ENCODE measurements at places on chromosomes 5 and 9.

- DNase-seq: no peak
Measured at GRCh38 chr5:51396797-51397196, 13.5 kb downstream of the ISL1 start.

GRCh38 chr5:173399851-173400250, 71.6 kb upstream of the STC2 start:
- no peak for DNase-seq

DNA sequence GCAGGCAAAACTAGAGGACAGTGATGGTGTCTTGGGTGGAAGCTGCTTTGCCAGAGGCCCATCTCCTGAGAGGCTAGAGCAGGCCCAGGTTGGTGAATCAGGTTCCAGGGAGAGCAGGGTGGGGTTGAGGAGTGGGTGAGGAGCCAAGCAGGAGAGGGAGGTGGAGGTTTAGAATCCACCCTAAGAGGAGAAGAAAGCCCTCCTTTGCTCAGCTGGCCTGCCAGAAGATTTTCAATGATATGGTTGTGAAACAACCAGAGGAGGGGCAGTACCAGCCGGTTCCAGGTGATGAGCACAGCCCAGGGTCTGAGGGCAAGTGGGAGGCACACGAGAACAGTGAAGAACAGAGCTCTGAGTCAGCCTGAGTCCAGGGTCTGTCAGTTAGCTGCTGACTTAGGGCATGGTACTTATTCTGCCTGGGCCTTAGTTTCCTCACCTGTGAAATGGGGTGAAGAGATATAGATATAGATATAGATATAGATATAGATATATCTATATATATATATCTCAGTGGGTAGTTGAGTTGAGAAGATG, 17.8 kb downstream of the PPARGC1B start:
- DNase-seq: no peak

DNA sequence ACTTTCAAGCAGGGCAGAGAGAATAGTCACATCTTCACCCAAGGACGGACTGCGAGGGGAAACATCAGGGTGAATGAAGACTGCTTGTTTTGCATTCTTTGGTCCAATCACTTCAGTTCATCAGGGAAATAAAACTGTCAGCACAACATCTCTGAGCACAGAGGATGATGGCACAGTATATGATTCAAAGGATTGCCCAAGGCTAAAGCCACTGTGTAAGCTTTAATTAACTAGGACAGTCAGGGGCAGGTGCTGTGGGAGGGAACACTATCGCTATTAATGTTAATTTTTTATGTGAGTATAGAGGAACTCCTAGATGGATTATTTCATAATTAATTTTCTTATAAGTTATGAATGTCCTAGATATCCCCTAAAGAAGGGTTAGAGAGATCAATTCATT, 112.1 kb downstream of the BASP1 start:
- no peak for DNase-seq

- no peak for DNase-seq
Measured at GRCh38 chr9:76191493-76191892, 202.7 kb downstream of the RFK start.

DNA sequence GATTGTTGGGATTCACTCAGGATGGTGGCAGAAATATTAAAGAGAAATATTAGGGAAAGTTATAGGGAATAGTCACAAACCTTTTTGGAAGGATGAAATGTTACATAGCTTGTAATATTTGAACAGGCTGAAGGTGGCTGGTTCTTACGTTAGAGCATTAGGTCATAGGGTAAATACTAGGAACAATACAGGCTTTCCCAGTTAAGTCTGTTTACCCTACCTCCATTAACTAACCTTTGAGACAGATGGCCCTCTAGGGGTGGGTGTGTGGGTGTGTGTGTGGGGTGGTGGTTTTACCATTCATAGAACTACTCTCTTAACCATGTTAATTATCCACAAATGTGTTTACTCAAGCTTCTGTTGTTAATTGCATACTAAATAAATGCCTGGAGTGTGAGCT, 94.3 kb upstream of the STK32A start:
- no peak for DNase-seq

- DNase-seq: no peak
Measured at GRCh38 chr5:124883681-124884080, 137.2 kb upstream of the ZNF608 start.

DNA sequence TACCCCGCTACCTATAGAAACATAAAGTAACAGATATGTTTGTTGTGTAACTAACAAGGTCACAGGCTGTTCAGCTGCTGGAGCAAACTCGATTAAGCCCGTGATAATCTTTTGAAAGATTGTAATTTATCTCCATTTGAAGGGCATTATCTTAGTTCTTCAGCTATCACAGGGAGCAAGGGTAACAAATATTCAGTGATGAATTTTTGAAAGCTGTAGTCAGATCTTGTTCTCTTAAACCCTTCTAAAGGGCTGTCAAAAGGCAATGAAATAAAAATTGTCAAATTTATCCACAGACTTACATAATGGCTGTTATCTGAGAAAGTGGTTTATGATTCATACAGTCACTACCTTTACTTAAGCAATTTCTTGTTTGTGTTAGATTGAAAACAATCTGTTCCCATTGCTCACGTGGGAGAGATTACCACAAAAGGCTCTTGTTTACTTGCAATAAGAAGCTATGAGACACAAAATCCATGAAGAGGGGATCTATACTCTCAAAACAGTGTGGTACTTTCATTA, 78.3 kb upstream of the ZNF608 start:
- DNase-seq: no peak

DNA sequence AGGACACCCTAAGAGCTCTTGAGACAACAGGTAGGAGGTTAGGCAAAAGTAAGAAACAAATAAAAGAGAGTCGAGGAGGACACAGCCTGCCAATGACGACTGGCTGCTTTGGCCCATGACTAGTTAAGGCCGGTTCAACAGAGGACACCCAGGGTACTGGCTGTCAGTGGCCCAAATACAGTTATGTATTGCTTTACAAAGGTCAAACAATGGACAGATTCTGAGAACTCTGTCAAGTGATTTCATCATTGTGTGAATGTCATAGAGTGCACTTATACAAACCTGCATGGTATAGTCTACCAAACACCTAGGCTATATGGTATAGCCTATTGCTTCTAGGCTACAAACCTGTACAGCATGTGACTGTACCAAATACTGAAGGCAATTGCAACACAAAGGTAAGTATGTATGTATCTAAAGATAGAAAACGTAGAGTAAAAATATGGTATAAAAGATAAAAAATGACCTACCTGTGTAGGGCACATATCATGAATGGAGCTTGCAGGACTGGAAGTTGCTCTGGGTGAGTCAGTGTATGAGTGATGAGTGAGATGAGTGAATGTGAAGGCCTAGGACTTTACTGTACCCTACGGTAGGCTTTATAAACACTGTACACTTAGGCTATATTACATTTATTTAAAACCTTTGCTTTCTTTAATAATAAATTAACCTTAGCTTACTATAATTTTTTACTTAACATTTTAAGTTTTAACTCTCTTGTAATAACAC, 6.5 kb upstream of the FAM81B start:
- no peak for DNase-seq

GRCh38 chr5:73142035-73142434, 21.7 kb downstream of the TMEM171 start:
- DNase-seq: no peak

DNA sequence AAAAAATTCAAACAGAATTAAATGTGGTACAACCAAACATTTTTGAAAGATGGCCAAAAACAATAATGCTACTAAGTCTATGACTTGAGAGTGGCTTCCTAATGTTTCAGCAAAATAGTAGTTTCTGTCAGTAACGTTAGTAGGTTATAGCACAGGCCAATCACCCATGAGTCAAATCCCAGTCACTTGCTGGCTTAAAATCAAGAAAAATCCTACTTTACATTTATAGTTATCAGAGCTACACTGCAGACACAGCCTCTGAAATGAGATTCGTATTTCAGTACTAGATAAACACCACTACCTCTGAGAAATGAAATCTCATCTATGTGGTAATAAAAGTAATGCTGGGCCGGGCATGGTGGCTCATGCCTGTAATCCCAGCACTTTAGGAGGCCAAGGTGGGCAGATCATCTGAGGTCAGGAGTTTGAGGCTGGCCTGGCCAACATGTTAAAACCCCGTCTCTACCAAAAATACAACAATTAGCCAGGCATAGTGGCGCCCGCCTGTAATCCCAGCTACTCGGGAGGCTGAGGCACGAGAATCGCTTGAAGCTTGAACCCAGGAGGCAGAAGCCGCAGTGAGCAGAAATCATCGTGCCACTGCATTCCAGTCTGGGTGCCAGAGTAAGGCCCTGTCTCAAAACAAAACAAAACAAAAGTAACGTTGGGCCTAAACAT, 6.1 kb downstream of the ZDHHC21 start:
- no peak for DNase-seq

DNA sequence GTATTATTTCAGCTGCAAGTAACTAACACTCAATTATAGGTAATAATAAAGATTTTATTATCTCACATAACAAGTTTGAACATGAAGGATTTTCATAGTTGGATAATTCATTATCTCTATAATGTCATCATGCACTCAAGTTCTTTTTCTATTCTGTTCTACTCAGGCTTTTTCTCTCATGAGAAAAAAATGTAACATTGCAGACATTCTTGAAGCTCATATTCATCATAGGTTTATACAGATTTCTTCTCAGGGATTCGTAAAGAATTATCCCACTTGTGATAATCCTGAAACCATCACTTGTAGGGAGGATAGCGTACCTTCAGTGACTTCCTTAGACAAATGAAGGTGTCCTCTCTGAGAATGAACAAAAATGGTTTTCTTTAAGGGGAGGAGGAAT, 150.3 kb downstream of the XRCC4 start:
- no peak for DNase-seq

DNA sequence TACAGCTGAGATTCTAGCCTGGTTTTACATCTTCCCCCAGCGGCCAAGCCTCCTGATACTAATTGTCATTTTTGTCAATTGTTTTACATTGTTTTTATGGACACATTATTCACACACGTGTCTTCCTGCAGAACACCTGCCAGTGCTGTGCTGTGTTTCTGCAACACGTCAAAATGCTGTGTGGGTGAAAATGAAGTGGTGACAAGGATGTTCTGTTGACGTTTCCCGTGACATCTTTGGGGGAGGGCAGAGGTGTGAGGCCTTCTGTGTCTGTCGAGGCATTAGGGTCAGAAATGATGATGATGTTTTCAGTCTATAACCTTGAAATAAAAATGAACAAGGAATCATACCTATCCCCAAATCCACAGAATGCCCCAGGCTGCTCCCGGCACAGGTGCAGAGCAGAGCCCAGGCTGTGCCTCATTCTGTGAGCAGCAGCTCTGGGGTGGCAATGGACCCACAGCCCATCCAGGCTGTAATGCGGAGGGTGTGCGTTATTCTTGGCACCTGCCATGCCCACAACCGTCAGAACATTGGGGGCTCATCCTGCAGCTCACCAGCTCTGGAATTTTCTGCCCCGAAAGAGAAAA, 23.6 kb upstream of the CEP72 start:
- no peak for DNase-seq

DNA sequence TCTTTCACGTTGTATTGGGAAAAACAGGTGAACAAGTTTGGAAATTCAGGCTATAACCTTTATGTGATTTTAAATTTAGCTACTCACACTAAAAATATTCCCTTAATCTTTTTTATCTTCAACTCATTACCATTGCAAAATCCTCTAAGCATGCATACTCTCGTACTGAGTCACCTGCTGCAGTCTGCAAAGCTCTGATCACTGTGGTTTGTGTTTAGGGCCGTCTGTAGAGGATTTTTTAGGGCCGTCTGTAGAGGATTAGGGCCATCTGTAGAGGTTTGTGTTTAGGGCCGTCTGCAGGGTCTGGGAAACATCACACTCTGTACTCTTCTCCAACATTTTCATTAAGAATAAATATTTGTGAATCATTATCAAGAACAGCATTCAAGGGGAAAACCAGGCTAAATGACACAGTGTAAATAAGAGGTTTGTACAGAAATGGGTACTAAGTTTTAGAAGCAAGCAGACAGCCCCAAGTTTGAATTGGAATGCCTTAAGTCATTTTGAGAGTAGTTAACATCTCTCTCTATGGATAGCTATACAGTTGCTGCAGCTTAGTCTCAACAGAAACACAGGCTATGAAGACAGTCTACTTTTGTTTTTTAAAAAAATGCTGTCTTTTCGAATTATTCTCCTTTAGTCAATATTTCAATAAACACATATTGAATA, 155.0 kb upstream of the TSLP start:
- no peak for DNase-seq

DNA sequence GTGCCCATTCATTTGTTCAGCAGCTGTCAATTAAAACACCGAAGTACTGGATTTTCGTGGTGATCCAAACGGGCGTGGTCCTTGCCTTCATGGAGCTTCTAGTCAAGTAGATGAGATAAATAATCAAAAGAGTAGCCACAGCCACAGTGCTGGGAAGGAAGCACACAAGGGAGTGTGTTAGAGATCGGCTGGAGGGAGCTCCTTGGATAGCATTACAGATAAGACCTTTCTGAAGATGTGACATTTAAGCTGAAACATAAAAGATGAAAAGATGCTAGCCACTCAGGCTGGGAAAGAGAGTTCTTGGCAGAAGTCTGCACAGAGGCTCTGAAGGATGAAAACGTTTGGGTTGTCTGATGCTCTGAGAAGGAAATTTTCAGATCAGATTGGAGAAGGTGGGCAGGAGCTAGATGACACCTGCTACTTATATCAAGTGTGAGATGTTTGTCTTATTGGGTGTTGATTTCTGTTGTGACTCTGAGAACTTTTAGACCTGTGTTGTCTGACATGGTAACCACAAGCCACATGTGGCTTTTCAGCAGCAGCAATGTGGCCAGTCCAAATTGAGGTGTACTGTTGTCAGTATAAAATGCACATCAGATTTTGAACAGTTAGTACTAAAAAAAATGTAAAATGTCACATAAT, 123.9 kb downstream of the TLE4 start:
- DNase-seq: no peak

DNA sequence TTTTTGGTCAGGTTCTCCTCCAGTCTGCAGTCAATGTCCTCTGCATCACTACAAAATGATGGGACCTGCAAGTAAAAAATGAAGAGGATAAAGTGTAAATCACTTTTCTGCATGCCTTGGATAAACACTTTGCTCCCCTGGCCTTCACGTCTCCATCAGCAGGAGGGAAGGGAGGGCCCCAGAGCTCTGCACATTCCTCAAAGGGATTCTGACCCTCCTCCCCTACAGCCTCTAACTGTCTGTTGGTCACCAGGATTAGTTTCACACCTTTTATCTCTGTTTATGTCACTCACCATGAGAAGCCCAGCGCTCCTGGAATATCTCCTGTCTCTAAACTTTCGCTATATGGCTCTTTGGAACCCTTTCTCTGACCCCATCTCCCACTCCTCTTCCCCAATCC, 103.3 kb downstream of the SVEP1 start:
- DNase-seq: no peak

- no peak for DNase-seq
Measured at GRCh38 chr5:151798674-151799073, 26.9 kb downstream of the G3BP1 start.

Measured in stimulated activated naive CD8-positive, alpha-beta T cell treated with anti-CD3 and anti-CD28 coated beads, Interleukin-15, Interleukin-2, amounts not matched to agents 100 U/mL and 50 U/mL, for 24 hours (primary cell).